ENCODE measurements at places on chromosomes 4 and X.

- no peak for DNase-seq
Measured at GRCh38 chr4:4854649-4855295, 4.7 kb upstream of the MSX1 start.

DNA sequence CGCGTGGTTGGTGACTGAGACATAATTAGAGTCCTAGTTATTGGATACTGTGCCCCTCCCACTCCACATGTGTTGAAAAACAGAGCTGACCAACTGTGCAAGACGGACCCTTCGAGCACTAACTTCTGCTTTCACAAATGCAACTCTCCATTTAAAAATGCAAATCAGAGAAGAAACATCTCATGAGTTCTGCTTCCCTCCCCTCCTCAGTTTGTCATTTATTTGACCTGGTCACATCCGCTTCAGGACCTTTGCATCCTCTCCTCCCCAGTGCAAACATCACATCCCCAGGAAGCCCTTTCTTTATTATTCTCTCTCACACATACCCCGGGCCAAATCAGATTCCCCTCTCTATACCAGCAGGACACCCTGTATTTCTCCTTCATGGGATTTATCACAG lies 38.1 kb upstream of the NOCT start:
- DNase-seq = no peak

DNA sequence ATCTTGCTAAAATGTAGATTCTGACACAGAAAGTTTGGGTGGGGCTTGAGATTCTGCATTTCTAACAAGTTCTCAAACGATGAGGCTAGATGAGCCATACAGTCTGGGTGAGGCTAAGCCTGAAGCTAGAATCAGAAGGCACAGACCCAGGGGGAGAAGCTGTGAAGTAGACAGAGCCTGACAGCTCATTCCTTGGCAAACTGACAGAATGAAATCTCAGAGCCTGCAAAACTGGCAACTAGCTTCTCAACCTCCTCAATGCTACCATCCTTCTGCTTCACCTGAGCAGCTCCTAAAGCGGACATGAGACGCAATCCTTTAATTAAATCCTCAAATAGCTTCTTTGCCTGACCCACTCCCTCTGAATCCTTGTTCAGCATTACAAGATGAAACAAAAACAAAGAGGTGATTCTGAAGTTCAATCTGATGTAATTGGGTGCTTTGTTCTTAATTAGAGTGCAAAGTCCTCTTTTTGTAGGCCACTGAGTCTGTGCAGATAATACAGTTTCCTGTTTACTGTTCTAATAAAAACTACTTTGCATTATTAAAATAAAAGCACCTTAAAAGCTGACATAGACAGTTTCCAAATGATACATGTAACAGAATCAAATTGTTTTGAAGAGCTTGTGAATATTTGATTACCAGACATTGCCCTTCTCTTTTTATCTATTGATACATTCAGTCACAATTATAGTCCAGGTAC lies 71.0 kb upstream of the BMP2K start:
- DNase-seq = no peak

DNA sequence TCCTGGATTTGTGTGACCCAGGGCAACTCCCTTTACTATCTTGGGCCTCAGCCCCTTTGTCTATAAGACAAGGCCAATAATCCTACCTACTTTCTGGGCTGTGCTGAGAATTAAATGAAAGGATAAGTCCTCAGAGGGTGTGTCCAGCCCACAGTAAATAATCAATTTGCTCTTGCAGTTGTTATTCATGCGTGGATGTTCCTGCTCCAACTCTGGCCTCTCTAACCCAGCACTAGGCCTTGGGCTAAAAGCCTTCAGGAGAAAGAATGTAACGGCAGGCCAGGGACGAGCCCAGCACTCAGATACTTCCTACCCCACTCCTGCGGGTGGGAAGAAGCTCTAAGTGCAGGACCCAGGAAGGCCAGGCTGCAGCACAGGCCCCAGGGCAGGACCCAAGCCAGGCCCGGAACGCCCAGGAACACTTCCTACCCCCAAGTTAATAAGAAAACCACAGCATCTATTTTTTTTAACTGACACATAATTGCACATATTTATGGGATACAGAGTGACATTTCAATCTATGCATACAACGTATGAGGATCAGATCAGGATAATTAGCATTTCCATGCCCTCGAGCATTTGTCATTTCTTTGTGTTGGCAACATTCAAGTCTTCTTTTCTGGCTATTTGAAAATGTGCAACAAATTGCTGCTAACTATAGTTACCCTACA lies 179.6 kb upstream of the RBPJ start:
- no peak for DNase-seq

- no peak for DNase-seq
Measured at GRCh38 chrX:106341823-106342222, 173.7 kb downstream of the PWWP3B start.

DNA sequence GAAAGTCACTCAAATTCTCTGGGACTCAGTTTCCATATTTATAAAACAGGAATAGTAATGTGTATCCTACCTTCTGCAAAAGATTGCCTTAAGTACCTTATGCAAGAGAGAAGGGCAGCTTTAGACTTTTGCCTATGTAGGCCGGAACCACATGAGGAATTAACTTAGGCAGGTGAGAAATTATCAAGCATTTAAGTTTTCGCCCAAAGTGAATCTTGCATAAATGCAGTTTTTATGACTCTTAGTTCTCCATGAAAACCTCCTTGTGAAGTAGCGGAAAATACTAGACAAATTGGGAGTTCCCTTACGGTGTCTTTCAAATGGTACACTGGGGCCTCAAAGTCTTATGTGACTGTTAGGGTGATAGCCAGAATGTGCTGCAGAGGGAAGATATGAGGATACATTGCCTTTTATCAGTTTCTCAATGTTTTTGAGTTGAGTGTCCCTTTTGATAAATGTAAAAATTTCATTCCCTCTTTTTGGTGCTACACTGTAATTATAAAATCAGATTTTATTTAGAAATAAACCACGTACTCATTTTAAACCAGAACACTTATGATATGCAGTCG lies 2.6 kb downstream of the SH2D1A start:
- no peak for DNase-seq

GRCh38 chr4:77785669-77786068 lies 33.5 kb downstream of the CNOT6L start:
- no peak for DNase-seq

DNA sequence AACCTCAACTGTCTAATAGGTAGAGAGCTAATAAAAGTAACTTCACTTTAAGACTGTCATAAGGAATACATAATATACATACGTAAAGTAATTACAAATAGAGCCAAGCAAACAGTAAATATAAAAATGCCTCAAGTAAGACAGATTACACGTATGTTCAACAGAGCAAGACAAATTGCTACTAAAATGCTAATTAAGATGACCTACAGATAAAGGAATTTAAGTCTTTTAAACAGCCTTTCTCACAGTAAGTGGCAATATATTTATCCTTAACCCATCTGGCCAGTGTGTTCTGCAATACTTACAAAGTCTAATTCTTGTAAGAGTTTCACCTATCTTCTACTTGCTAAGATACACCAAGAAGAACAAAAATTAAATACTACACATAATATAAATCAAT lies 12.7 kb downstream of the G3BP2 start:
- DNase-seq = no peak

DNA sequence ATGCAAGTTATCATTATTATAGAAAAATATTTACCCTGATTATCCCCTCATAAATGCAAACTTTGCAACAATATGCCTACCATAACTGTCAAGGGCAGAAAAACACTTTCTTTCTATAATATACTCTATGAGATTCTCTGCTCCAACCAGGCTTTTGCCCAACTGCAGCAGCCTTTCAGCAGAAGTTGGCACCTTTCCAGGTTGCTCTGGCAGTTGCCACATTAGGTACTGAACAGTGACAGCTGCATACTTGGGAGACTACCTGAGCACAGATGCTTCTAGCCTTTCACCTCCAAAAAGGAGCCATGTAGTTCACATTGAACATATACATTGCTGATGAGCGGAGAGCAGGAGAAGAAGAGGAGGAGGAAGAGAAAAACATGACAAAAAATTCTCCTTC lies 69.5 kb upstream of the BRWD3 start:
- no peak for DNase-seq

DNA sequence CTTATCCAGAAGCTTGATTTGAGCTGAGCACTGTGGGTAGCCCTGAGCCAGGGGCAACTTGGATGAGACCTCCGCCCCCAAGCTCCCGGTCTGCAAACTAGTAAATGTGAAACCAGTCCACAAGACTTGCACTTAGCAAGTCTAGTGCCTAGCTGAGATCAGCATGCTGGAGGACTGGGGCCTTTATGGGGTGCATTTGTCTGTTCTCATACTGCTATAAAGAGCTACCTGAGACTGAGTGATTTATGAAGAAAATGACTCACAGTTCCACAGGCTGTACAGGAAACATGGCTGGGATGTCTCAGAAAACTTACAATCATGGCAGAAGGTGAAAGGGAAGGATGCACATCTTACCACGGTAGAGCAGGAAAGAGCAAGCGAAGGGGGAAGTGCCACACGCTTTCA lies 42.1 kb upstream of the HOPX start:
- DNase-seq = no peak

- no peak for DNase-seq
Measured at GRCh38 chr4:111434586-111434985, 710.7 kb upstream of the FAM241A start.

DNA sequence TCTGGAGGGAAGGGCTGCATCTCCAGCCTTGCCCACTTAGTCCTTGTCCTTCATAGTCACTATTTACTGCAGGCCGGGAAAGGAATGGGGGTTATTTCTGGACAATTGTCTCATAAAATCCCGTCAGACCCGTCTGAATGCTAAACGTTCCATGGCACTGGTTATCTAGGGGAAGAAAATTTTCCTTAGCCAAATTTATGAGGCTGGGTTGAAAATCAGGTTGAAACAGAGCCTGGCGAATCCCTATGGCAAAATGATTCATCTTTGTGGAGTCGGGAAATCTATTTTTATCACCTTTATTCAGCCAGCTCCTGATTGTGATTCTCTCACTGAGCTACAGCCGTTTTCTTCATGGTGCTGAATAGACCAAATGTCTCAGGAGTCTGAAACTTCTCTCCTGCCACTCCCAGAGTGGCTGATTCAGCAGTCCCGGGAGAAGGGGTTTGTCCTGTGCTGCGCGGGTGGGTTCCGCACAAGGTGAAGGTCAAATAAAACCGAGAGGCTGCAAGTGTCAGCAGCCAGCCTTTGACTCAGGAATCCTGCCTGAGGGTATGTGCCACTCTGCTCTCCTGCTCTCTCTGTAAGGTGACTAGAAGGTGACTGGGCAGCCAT lies 1.0 kb downstream of the LIMCH1 start:
- DNase-seq = no peak

DNA sequence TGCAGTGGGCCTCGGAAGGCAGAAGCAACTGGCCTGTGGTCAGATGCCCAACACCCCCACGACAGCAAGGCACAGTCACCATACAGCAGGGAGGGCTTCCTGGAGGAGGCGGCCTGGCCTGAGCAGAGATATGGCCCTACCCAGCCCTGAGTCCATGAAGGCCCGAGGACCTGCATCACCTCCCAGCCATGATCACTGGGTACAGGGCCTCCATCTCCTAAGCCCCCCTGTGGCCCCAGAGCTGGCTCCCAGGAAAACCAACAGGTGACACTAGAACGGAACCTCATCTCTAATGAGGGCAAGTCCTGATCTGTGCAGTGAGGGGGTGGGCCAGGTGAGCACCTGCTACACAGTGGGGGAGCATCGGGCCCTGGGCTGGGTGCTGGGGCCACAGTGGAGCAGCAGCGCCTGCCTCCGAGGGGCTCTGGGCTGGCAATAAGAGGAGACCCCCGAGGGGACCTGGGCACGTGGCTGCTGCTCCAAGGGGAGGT lies 26.2 kb upstream of the MXD4 start:
- DNase-seq = no peak

GRCh38 chr4:80033581-80033980 lies 39.4 kb downstream of the ANTXR2 start:
- DNase-seq = no peak

DNA sequence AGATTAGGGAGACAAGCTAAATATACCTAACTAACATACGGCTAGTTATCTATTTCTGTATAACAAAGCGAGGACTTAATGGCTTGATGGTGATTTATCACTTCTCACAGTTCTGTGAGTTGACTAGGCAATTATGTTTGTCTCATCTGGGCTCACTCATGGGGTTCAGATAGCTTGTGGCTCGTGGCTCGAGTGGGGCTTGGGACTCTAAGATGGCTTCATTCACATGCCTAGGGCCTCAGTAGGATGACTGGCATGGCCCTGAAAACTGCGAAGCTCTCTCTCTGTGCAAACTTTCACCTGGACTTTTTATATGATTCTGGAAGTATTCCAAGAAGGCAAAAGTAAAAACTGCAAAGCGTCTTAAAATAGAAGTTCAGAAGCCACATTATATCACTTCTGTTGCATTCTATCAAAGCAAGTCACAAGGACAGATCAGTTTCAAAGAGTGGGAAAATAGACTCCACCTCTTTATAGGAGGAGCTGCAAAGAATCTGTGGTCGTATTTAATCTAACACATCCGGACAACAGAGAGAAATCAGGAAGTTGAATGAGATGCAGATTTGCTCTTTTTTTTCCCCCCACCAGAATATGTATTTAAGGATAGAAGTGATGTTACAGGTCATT lies 491.2 kb downstream of the INPP4B start:
- DNase-seq = peak; percentile 47

GRCh38 chrX:49840679-49841078 lies 11.6 kb downstream of the PAGE4 start:
- DNase-seq = peak; percentile 19

DNA sequence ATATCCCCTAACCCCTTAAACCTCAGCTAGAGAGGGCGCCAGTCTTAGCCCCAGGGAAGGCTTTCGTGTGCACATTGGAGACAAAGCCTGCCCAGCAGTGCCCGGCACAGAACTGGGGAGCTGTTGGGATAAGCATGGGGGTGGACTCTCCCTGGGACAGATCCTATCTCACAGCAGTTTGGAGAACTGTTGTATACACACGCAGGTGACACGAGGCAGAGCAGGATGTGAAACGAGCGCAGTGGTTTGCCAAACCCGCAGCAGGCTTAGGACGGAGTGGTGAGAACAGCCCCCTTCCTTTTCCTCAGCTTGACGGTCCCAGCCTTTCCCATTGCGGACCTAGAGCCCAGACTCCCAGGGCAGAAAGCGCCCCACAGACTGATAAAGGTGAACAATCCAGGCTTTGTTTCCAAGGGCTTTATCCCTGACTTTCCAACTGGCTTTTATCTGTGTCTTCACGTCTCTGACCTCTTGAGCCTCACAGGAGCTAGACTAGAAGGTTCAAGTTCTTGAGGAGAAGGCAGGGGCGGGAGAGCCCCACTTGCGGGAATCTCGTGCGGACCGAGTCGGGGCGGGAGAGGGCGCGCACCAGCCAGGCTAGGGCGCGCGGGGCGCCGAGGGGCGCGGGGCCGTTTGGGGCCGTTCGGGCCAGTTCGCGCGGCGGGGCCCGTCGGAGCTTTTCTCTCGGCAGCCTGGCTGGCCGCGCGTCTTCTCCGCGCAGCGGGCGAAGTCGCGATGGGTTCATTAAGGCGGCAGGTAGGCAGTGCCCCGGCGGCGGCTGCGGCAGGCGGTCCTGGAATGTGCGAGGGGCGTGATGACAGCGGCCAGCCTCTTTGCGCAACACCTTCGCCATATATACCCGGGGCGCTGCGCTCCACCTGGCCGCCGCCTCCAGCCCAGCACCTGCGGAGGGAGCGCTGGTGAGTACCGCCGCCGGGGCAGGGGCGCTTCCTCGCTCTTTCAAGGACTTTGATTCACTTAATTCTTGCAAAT lies at the start of gene SLC34A2:
Gene SLC34A2, plus strand, starts transcription at position 881 of the 993 bp plus-strand sequence. CDS start 6,650 bp downstream, outside the sequence.
- no peak for DNase-seq

- no peak for DNase-seq
Measured at GRCh38 chrX:121169099-121170035, 122.0 kb downstream of the GLUD2 start.

GRCh38 chrX:107025545-107025944 lies 25.5 kb upstream of the MORC4 start:
- no peak for DNase-seq

All from CD4-positive, alpha-beta memory T cell (primary cell).